Right renal pelvis (tissue), 4 donors: ENCODE measurements at places on chromosomes 2 and 18. TPM values are rescaled to one million over a fixed set of nuclear protein-coding genes. Genes with fewer than 3 reads are reported as not detected.

DNA sequence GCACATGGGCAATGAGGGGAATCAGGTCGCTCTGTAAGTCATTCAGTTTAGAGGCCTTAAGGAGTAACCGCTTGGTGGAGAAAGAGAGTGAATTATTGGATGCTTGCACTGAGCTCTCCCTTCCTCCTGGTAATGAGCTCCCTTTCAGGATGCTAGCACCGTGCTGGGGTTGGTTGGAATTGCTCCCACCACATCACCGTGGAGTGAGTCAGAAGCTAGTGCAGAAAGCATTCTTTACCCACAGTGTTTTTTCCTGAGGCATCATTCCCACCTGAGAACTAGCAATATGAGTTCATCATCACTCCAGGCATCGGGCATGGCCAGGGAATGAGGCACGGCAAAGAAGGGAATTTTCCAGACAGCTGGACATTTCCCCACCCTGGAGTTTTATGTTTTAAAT is 57.6 kb downstream of the ITGB6 start:
- no peak for DNase-seq

Gene SPP2
- polyA plus RNA-seq: not detected

- DNase-seq: no peak
These were observed 39.0 kb upstream of the SNED1 start for GRCh38 chr2:240959214-240959940.

Gene CSRNP3
- 12.4 TPM for polyA plus RNA-seq

DNA sequence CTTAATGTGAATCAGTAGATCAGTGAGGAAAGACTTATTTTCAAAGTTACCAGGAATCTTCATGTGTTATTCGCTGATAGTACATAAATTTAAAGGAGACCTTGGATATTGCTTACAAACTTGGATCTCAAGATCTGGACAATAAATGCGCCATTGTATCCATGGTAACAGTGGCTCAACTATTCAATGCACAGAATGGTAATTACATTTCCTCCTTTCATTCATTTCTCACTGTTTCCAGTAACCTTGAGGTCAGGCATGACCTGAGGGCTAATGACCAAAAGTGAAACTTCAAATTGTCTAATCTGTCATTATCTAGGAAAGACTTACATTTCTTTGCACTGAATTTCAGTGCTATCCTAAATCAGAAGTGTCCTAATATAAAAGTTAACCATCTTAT is 8.1 kb downstream of the LRP2 start:
- DNase-seq: no peak

Gene RAB17
- 15.0 TPM for polyA plus RNA-seq

DNA sequence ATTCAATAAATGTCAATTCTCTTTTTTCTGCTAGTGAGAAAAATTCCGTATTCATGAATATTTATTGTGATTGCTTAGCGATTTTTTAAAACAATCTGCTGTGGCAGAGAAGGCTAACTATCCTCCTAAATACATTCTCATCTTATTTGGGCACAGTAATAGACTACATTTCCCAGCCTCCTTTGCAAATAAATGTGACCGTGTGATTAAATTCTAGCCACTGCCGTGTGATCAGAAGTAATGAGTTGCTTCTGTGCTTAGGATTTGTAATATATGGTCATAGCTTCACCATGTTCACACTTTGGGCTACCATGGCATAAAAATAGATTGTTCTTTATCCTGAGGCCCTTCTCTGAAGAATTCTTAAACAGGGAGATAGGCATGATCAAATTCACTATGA is 179.6 kb downstream of the FAM124B start:
- DNase-seq: no peak

GRCh38 chr2:160419776-160420505 is 73.7 kb downstream of the RBMS1 start:
- no peak for DNase-seq

DNA sequence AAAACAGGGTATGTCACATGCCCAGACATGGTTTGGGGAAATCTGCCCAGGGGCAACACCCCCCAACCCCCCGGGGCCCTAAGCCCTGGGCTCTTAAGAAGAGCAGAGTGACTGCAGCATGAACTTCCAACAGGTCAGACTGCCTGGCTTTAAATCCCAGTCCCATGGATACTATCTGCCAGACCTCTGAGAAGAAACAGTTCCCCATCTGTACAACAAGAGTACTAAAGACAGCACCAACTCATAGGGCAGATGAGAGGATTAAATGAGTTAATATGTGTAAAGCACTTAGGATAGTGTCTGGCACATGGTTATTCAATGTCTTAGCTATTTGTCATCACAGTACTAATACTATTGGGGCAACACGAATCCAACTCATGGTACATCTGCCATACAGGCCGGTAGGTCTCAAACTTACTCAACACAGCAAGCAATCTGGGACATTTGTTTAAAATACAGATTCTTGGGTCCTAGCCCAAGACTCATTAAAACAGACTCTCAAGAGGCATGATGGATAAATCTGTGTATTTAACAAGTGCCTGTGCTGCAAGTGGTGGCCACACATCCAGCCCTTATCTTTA is 23.4 kb downstream of the CDH2 start:
- no peak for DNase-seq

DNA sequence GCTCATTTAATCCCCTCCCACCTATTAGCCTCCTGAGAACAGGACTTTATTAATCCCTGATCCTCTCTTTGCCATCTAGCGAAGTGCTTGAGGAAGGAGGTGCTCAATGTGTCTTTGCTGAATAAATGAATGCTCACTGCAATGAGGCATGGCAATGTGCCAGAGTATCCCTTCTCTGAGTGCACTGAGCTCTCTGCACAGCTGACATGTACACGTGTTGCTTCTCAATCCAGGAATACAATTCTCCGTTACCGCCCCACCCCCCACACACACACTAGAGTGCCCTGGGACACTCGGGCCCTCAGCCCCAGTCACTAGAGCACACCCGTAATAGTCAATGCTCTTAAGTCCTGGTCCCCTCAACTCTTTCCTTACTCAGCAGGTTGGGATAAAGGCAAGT is 41.4 kb downstream of the FAM178B start:
- no peak for DNase-seq

- no peak for DNase-seq
These were observed 73.6 kb upstream of the STK17B start for GRCh38 chr2:196244966-196245365.

DNA sequence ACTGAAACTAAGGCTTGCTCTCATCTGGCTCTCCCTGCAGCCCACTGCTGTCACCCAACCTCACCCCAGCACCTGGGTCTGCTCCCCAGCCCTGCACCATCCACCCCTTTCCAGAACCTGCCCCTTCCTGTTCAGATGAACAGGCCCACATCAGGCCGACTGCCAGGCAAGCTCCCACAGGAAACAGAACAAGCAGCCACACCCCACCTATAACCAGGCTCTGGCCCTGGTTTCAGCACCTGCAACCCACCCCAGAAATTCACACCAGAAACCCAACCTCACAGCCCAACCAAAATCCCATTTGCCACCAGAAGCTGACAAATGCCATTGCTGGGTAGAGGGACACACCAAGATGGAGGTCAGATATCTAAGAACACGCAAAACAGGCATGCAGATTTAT is 159.2 kb upstream of the ID2 start:
- DNase-seq: no peak

- DNase-seq: no peak
These were observed 47.7 kb downstream of the PAX8 start for GRCh38 chr2:113231064-113231463.

Gene SIX3
- not detected for polyA plus RNA-seq

Gene GREB1L
- polyA plus RNA-seq: 1.4 TPM

Gene SALL3
- 10.6 TPM for polyA plus RNA-seq

DNA sequence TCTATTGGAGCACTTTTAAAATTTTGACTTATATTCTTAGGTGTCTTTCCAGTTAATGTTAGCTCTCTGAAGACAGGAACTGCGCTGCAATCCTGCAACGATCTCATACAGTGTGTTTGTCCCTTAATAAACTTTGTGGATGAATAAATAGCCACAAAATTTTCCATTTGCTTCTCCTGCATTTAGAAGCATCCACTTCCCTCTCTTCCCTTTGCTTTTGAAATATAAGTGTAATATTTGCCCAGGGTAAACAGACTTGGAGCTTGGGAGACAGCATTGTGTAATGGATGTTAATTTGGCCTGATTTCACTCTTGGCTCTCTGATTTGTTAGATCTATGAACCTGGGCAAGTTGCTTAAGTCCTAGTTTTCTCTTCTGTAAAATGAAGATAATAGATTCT is 58.2 kb upstream of the CD28 start:
- DNase-seq: no peak

- DNase-seq: no peak
These were observed 28.4 kb upstream of the ANKRD44 start for GRCh38 chr2:197339016-197339415.
